ENCODE measurements at places on chromosomes 7 and 10. TPM values are rescaled to one million over a fixed set of nuclear protein-coding genes. Genes with fewer than 3 reads are reported as not detected.

Gene OR2A5
- not detected for total RNA-seq

Gene SMKR1
- not detected for total RNA-seq

Gene SPDYE2
- not detected for total RNA-seq

Gene SPDYE9
- total RNA-seq, result not detected

Gene GAD2
- not detected for total RNA-seq

Gene NAT16
- not detected for total RNA-seq

Gene XPNPEP1
- total RNA-seq, result 90.4 TPM

Gene HABP2
- total RNA-seq, result not detected

Gene CHST15
- total RNA-seq, result 27.0 TPM

Gene EMX2
- total RNA-seq, result 0.74 TPM
